CD8-positive, alpha-beta memory T cell (primary cell): ENCODE measurements at places on chromosomes 11 and 22. TPM values are rescaled to one million over a fixed set of nuclear protein-coding genes. Genes with fewer than 3 reads are reported as not detected.

The FAM111B gene
- total RNA-seq, result 40.9 TPM

- no peak overlapping the region for H3K27ac ChIP-seq
- no peaks in the 10 kb centered on the region for H3K36me3 ChIP-seq
- no peaks in the 10 kb centered on the region for H3K4me1 ChIP-seq
- H3K4me3 ChIP-seq, result no peak overlapping the region
These were observed 839.8 kb upstream of the CNTN5 start for GRCh38 chr11:98180921-98181320.

- no peak for DNase-seq
- peaks cover 28% of the 10 kb centered on the region for H3K36me3 ChIP-seq
- peaks cover under 1% of the 10 kb centered on the region for H3K4me1 ChIP-seq
- H3K27ac ChIP-seq, result no peak overlapping the region
- H3K4me3 ChIP-seq, result no peak overlapping the region
These were observed 26.4 kb downstream of the CAPN1 start for GRCh38 chr11:65207918-65208784.

GRCh38 chr22:20219667-20220628, 48.2 kb downstream of the RTN4R start:
- no peaks in the 10 kb centered on the region for H3K4me1 ChIP-seq
- no peak overlapping the region for H3K27ac ChIP-seq
- no peaks in the 10 kb centered on the region for H3K36me3 ChIP-seq
- no peak for DNase-seq
- H3K27me3 ChIP-seq, result peaks cover 10% of the 10 kb centered on the region

DNA sequence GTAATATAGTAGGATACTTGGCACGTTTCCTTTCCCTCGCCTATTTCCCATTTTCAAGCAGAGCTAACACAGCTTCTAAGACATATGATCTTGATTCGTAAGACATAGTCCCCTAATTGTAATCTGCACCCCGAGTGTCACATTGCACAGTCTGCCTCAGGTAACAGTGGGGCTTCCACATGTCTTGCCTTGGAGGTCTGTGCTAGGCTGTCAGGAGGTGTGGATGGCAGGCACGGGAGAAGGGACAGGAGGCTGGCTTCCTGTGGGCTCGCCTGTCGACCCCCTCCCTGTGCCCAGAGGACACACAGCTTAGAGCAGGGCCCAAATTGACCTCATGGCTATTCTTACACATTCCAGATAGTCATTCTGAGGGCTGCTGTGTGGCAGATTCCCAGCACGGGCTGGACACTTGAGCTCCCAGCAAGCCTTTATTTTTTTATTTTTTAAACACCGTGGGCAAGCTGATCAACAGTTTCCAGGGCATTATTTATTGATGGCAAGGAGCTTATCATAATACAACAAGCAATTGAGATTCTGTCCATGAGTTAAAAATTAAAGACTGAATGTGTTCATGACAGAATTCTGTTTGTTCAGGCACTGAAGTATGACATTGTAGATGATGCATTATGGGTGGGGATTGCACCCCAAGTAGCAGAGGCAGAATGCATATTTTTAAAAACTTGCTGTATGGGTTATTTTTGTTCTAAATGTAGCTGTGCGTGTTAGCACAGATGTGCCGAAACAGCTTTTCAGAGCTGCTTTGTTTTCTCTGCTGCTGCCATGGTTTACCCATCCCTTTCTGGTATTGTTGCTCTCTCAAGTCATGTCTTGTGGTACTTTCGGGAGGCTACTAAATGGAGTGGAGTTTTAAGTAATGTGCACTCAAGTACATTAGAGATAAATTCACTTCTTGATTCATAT, 113.0 kb downstream of the ATXN10 start:
- H3K36me3 ChIP-seq, result no peaks in the 10 kb centered on the region
- no peaks in the 10 kb centered on the region for H3K27me3 ChIP-seq
- H3K4me3 ChIP-seq, result no peak overlapping the region
- H3K27ac ChIP-seq, result no peak overlapping the region
- DNase-seq, result no peak

DNA sequence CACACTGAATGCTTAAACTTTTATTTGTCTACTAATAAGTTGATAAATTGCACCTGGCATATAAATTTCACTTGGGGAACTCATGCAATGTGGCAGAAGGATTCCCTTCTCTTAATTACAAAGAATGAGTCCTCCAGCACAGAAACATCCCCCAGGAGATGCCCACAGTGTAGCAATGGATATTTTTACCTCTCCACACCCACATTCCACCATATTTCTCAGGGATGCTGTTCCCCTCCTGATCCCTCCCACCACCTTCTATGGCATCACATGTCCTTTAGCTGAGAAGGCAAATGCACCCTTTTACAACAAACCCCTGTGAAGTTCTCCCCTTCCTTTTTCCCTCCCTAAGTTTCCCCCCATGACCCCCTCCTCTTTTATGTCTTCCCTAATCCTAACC, 56.1 kb upstream of the UBASH3B start:
- no peak overlapping the region for H3K4me3 ChIP-seq
- no peak overlapping the region for H3K27ac ChIP-seq
- no peaks in the 10 kb centered on the region for H3K36me3 ChIP-seq
- H3K27me3 ChIP-seq, result no peaks in the 10 kb centered on the region
- DNase-seq, result no peak
- no peaks in the 10 kb centered on the region for H3K4me1 ChIP-seq

The PARVA gene
- 0.18 TPM for total RNA-seq

The KRTAP5-8 gene
- not detected for total RNA-seq

The KRTAP5-10 gene
- total RNA-seq, result not detected

DNA sequence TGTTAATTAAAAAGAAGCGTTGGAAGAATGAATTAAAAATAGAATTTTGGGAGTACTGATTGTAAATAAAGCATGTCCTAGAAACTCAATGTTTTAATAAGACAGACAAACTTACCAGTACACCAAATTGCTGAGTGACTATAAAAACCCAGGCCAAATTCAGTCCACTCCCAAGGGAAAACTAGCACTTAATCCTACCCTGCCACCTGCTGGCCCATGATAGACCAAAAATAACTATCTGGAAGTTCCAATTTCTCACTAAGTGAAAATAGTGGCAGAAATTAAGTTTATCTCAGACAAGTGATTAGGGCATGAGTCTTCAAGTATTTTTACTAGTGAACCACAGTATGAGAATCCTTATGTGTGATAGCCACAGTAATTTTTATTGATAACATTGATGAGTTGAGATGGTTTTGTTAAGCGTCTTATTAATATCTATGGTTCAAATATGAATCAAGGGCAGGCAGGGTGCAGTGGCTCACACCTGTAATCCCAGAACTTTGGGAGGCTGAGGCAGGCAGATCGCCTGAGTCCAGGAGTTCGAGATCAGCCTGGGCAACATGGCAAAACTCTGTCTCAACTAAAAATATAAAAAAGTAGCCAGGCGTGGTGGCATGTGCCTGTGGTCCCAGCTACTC, 9.8 kb upstream of the DDX10 start:
- H3K4me1 ChIP-seq, result no peaks in the 10 kb centered on the region
- no peak overlapping the region for H3K27ac ChIP-seq
- H3K36me3 ChIP-seq, result no peaks in the 10 kb centered on the region
- H3K4me3 ChIP-seq, result no peak overlapping the region
- DNase-seq, result no peak

DNA sequence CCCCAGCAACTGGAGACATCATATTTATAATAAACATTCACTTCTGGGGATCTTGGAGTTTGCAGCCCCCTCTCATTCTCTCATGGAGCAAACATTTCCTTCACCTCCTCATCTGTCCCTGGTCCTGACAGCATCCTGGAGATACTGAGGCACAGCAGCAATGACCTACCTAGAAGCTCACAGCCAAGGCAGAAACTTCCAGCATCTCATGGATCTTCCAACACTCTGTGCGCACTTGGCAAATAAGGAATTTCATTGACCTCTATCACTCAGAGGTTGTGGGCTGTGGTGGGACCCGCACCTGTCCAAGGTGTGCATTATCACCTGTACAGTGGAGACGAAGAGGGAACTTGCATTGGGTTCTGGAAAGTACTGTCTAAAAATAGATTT, 109.8 kb downstream of the GGTLC2 start:
- no peaks in the 10 kb centered on the region for H3K27me3 ChIP-seq
- no peaks in the 10 kb centered on the region for H3K36me3 ChIP-seq
- DNase-seq, result no peak
- H3K4me1 ChIP-seq, result peaks cover 50% of the 10 kb centered on the region

DNA sequence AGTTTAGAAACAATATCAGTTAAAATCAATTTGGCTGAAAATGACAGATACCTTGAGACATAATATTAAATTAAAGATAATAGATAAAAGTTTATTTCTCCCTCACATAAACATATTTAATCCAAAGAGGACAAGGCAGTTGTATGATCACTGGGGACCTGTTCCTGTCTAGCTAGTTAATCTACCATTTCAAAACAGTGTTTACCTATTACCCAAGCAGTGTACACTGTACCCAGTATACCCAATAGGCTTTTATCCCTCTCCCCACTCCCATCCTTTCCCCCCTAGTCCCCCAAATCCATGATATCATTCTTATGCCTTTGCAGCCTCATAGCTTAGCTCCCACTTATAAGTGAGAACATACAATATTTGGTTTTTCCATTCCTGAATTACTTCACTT, 229.7 kb upstream of the LARGE1 start:
- H3K4me1 ChIP-seq, result no peaks in the 10 kb centered on the region
- no peaks in the 10 kb centered on the region for H3K27me3 ChIP-seq
- no peaks in the 10 kb centered on the region for H3K36me3 ChIP-seq
- DNase-seq, result no peak

DNA sequence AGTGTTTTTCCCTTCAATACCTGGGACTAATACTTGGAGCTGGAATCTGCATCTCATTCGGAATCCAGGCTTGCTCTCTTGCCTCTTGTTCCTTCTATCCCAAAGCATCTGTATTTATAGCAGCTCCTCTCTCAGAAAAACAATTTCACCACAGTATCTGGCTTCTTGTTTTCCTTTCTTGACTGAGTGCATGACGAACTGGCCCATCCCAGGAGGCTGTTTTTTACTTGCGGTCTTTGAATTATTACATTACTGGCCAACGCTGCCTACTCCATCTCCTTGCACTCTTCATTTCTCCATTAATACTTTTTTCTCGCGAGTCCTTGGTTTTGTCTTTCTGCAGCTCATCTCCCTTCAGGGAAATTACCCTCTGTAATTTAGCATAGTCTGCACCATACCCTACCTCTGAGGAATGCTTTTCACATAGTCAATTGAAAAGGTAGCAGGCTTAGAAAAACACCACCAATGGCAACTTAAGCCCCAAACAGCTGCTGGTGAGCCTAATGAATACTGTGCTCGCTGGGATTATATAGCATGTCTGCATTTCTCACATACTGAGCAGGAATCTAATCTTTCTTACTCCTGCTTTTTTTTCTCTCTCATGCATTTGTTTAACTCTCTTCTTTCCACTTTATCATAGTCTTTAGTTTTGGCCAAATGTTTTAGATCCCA, 277.4 kb upstream of the SESN3 start:
- no peak overlapping the region for H3K27ac ChIP-seq
- no peak for DNase-seq
- H3K4me3 ChIP-seq, result no peak overlapping the region
- no peaks in the 10 kb centered on the region for H3K36me3 ChIP-seq

The PISD gene
- total RNA-seq, result 48.1 TPM

DNA sequence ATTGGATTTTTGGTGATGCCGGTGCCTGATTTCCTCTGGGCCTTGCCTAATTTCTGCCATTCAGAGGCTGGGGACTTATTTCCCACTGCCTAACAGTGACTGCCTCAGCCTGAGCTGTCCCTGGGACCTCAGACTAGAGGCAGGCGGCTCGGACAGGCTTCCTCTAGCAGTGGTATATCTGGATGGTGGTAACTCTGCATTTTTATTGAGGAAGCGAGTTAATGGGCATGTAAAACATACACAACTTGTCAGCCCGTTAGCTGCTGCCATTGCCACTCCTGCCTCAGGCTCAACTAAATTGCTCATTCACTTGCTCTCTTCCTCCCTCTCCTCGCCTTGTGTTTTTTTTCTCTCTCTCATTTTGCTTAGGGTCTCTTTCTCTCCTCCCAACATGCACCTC, 561.6 kb downstream of the BUD13 start:
- no peak for DNase-seq
- no peak overlapping the region for H3K4me3 ChIP-seq
- H3K36me3 ChIP-seq, result no peaks in the 10 kb centered on the region
- H3K27ac ChIP-seq, result no peak overlapping the region
- no peaks in the 10 kb centered on the region for H3K27me3 ChIP-seq

GRCh38 chr11:20638074-20638473, 31.3 kb upstream of the NELL1 start:
- H3K4me1 ChIP-seq, result no peaks in the 10 kb centered on the region
- H3K27me3 ChIP-seq, result no peaks in the 10 kb centered on the region
- H3K27ac ChIP-seq, result no peak overlapping the region
- no peak for DNase-seq
- H3K36me3 ChIP-seq, result no peaks in the 10 kb centered on the region

DNA sequence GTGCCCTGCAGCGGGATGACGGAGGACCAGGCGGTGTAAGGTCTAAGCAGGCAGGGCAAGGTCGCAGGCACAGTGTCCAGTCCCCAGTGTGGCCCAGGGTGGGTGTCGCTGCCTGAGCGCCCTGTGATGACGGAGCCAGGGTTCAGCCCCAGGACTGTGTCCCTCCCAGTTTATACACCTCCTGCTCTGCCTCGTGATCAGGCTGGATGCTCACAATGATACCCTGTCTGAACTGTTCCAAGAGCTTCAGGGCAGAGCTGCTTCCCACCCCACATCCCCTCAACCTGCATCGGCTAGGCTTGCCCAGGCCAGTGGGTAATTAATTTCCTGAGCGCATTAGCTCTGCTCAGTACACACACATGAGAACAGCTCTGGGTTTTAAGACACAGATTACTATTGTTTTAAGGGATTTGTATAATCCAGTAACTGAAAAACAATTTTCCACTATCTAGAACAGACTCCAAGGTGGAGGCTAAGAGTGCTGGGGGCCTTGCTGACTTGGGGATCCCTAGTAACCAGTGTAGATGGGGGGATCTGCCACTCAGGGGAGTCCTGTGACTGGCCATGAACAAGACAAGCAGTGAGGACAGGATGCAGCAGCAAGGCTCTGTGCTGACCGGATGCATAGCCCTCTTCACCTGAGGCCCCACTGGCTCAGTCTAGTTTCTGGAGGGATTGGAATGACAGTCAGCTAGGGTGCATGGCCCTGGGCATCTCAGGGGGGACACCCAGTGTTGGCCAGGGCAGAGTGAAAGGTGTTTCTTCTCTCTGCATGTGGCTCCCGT, 34.1 kb downstream of the GNAZ start:
- H3K4me3 ChIP-seq, result no peak overlapping the region
- H3K27ac ChIP-seq, result no peak overlapping the region
- no peaks in the 10 kb centered on the region for H3K27me3 ChIP-seq
- H3K4me1 ChIP-seq, result no peaks in the 10 kb centered on the region
- no peaks in the 10 kb centered on the region for H3K36me3 ChIP-seq
- DNase-seq, result no peak

GRCh38 chr11:77215106-77215505, 86.4 kb downstream of the GDPD4 start:
- no peak overlapping the region for H3K27ac ChIP-seq
- H3K27me3 ChIP-seq, result no peaks in the 10 kb centered on the region
- no peak overlapping the region for H3K4me3 ChIP-seq
- no peaks in the 10 kb centered on the region for H3K4me1 ChIP-seq
- no peak for DNase-seq
- no peaks in the 10 kb centered on the region for H3K36me3 ChIP-seq

GRCh38 chr11:92130421-92130831, 94.2 kb upstream of the FAT3 start:
- no peak for DNase-seq
- H3K4me3 ChIP-seq, result no peak overlapping the region
- H3K36me3 ChIP-seq, result no peaks in the 10 kb centered on the region
- no peak overlapping the region for H3K27ac ChIP-seq
- H3K4me1 ChIP-seq, result no peaks in the 10 kb centered on the region
- H3K27me3 ChIP-seq, result no peaks in the 10 kb centered on the region

GRCh38 chr11:87212891-87213290, 175.2 kb downstream of the TMEM135 start:
- no peaks in the 10 kb centered on the region for H3K27me3 ChIP-seq
